Renal cortex interstitium (tissue), 15 donors: ENCODE measurements at places on chromosomes 16 and 17. TPM values are rescaled to one million over a fixed set of nuclear protein-coding genes. Genes with fewer than 3 reads are reported as not detected.

GRCh38 chr16:88846088-88846487, 10.7 kb downstream of the GALNS start:
- DNase-seq: no peak

DNA sequence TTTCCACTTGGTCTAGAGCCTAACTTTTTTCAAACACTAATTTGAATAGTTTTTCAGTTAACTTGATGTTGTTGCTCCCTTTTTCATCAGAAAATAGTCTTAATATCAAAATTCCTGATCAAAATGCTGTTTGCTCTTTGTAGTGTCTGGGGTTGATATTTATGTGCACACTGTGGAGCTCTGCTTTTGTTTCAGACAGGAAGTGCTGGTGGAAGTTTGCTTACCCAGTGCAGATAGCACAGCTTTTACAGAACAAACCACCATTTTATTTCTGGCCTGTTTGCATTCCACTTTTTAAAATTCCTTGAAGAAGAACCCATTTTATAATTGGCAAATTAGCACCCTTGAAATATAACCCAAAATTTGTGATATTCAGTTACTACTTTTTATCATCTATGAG, 125.4 kb downstream of the MRTFB start:
- no peak for DNase-seq

DNA sequence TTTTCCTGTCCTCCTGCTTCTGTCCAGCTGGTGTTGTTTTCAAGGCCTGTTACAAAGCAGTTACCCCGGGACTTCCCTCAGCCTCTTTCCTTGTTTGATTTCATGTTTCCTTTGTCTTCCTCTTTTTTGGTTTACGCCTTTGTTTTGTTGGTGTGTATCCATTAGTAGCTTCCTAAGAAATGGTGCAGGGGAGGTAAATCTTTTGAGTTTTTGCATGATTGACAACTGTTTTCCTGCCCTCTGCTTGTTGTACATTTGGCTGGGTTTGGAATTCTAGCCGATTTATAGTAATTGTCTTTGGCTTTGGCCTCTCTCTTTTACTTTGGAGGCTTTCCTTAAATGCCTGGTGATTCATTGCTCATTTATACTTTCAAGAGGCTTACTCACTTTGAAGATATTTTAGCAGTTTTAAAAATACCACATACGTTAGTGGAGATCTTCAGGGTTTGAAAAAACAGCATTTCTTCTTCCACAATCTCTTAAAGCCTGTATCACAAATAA, 32.8 kb downstream of the DNAH2 start:
- no peak for DNase-seq

GRCh38 chr16:13110124-13110796, 208.9 kb downstream of the SHISA9 start:
- DNase-seq: peak; percentile 20

DNA sequence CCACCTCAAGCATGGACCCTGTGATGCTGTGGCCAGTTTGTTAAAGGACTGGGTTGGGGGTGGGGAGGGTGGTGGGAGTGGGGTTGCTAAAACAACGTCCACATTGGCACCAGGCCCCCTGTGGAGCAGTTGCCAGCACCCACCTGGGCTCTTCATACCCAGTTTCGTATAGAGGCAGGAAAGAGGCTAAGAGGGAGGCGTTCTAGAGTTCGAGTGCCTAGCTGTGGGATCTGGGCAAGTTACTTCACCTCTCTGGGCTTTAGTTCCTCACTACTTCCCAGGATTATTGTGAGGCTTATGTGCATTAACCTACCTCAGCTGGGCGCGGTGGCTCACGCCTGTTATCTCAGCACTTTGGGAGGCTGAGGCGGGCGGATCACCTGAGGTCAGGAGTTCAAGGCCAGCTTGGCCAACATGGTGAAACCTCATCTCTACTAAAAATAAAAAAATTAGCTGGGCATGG, 1.4 kb downstream of the MFAP4 start:
- DNase-seq: no peak

DNA sequence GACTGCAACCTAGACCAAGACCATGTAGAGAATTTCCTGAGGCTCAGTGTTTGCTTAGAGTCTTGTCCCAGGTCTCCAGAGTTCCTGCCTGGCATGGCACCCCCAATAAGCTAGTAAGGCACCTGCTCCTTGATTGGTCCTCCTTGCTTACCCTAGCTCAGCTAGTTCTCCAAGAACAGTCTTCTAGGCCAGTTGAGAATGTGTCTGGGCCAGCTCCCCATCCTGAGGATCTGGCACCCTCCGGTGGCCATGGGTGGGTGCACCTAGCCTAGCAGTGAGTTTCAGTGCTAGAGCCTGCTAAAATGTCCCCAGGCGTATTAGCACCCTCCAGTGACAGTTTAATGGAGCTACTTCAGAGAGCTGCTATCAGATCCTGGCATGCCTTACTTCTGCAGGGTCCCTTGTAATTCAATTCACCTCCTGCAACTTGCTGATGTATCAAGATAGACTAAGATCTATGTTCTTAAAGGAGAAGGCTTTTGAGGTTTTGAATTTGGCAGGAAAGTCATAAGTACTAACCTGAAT, 44.4 kb upstream of the MED13 start:
- peak; percentile 20 for DNase-seq

DNA sequence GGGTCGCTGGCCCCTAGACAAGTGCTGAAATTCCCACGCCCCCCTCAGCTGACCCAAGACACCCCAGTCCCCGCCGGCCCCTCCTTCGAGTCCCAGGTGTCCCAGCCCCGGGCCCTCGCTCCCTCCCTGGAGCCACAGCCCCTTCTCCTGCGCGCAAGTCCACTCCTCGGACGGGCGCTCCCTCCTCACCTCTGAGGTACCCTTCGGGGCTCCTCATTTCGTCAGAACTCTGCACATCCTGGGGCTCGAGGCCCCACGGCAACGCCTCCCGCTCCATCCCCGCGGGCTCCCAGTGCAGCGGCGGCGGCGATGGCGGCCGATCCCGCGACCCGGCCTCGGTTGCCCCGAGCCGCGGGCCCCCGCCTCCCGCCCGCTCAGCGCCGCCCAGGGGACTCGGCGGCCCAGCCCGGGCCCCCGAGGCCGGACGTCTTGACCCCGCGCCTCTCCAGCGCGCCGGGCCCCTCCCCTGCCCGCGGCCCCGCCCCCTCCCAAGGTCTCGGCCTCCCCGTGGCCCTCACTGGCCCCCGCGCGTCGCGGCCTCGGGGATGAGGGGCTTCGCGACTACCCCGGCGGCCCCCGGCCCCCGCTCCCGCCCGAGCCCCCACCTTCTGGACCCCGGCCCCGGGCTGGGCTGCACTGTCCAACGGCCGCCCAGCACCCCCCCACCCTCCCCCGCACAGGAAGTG, at the start of gene ZNF768:
TSS of gene ZNF768 (minus strand) at position 430 of the 686 bp plus-strand sequence. CDS start at position 277, 153 bp downstream.
- DNase-seq: no peak

DNA sequence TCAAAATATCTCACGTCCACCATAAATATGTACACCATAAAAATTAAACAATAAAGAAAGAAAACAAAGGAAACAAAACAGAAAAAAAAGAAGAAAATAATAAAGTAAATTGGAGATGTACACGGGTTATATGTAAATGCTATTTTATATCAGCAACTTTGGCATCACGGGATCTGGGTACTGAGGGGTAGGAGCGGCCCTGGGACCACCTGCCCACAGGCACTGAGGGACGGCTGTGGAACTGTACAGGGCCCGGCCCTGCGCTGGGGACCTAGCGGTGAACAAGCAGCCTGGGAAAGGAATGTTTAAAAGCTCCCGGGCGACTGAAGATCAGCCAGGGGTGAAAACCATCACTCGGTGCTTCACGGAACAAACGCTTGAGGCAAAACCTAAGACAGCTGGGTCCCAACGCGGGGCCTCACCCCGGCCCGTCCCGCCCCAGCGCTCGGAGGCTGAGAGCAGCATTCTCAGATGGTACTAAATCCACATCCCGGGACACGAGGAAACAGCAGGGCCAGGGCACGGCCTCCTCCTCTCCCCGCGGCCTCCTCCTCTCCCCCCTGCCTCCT, 31.2 kb downstream of the NXN start:
- no peak for DNase-seq

KSR1 gene
- 45.5 TPM for polyA plus RNA-seq

MEIOC gene
- 1.5 TPM for polyA plus RNA-seq
